ENCODE measurements at places on chromosomes 11 and 22. TPM values are rescaled to one million over a fixed set of nuclear protein-coding genes. Genes with fewer than 3 reads are reported as not detected.

The BARX2 gene
- total RNA-seq: not detected

The TPCN2 gene
- total RNA-seq: 4.6 TPM

The SYT8 gene
- not detected for total RNA-seq

The MRPL23 gene
- 74.9 TPM for total RNA-seq

- no peak for DNase-seq
Measured at GRCh38 chr11:16086229-16086819, 270.0 kb downstream of the SOX6 start.

- no peak for DNase-seq
Measured at GRCh38 chr11:11814614-11815452, 26.9 kb upstream of the USP47 start.

- no peak for DNase-seq
Measured at GRCh38 chr11:33988586-33989370, 62.8 kb upstream of the CAPRIN1 start.

- DNase-seq: no peak
Measured at GRCh38 chr11:131356206-131356605, 14.2 kb upstream of the NTM start.

DNA sequence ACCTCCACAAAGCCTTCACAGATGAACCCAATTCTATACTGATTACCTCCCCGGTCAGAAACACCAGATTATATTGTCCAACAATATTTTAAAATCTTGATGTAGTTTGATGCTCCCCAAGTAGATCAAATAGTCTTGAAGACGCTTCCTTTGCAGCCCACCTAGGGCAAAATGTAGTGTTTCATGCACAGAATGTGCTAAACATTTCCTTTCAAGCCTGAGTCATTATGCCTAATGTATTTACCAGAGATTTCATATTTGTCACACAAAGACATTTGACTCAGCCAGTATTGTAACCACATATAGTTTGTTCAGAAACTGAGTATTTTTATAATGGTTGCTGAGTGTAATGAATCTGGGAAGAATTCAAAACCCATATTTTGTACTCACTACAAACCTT is 1396.8 kb downstream of the LRRC4C start:
- no peak for DNase-seq

DNA sequence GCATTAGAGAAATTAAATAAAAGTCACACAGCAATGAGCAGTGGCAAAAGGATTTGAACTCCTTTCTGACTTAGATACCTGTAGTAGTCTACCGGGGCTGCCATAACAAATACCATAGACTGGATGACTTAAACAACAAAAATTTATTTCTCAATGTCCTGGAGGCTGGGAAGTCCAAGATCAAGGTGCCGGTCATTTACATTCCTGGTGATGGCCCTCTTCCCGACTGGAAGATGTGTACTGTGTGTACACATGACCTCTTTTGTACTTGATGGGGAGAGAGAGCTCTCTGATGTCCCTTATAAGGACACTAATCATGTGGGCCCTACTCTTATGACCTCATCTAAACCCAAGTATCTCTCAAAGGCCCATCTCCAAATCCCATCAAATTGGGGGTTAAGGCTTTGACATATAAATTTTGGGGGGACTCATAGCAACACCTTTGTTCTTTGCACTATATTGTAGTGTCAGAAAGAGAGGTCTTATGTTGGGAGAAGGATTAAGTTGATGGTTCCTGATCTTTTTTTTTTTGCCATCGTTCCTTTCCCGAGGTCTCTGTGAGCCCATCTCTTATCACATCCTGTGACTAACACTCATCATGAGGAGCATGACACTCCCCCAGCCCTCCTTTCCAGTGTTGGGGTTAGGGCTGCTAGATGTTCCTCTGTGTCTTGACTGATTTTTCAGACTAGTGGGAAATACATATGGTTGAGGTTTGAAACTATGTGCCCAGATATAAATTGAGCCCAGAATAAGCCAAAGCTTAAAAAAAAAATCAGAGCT is 104.3 kb downstream of the TRAF6 start:
- no peak for DNase-seq

GRCh38 chr22:50296658-50297490 is 10.6 kb downstream of the PLXNB2 start:
- no peak for DNase-seq

DNA sequence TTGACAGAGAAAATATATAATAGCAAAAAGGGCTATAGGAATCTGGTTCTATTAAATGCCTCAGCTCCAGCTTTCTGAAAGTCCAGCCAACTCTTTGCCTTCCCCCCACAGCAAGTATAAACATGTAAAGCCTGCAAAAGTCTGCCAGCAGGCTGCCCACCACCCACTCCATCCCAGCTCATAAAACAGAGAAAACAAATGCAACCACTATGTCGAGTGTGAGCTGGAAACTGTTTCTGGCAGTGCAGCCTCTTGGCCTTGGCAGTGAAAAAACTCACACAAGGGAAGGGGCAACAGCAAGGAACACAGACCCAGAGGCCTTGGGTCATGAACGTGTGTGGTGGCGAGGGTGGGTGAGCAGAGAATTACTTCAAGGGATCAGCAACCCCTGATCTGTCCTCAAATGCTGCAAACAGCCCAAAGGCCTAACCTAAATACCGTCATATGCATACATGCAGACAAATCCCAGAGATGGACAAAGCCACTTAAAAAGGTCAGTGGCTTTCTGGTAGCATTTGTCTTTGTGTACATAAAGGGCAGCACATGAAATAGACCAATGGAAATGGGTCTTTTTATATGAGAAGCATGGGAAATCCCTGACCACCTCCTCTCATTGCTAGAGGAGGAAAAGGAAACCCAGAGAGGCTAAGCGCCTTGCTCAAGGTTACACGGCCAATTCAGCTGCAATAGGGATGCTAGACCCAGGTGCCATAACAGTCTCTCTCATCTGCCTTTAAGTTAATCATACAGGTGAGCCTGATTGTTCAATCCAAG is 74.8 kb downstream of the NAT10 start:
- no peak for DNase-seq

GRCh38 chr11:114232400-114233059 is 63.7 kb upstream of the NNMT start:
- no peak for DNase-seq

Data from NCI-H460 (cell line).